ENCODE measurements at places on chromosomes 11 and 22. TPM values are rescaled to one million over a fixed set of nuclear protein-coding genes. Genes with fewer than 3 reads are reported as not detected.

- DNase-seq = no peak
Observed at GRCh38 chr22:41874090-41874489, 40.8 kb downstream of the SHISA8 start.

DNA sequence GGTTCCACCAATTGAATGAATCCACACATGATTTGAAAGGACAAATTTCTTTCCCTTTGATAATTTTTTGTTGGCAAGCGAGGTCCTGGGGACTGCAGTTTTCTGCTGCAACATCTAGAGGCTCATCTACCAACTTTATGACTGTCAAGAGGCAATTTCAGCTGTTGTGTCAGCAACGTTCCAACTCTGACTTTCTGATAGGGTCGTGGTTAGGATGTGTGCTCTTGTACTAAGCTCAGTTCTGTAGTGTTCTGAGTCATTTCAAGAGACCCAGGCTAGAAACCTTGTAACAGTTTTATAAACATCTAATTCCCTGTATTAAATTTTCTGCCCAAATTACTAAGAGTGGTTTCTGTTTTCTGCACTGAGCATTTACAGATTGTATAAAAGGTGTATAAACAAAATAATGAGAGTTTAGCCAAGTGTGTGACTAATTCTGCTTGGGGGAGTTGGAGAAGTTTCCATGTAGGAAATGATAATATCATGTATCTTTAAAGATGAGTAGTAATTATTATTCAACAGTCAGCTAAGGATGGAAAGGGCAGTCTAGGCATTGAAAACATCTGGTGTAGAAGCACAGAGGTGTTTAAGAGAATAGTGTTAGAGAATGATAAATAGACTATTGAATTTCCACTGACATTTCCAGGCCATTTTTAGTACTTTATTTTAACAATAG, 72.2 kb downstream of the RBMXL2 start:
- no peak for DNase-seq

GRCh38 chr22:19878461-19879245, 24.0 kb upstream of the GNB1L start:
- no peak for DNase-seq

DNA sequence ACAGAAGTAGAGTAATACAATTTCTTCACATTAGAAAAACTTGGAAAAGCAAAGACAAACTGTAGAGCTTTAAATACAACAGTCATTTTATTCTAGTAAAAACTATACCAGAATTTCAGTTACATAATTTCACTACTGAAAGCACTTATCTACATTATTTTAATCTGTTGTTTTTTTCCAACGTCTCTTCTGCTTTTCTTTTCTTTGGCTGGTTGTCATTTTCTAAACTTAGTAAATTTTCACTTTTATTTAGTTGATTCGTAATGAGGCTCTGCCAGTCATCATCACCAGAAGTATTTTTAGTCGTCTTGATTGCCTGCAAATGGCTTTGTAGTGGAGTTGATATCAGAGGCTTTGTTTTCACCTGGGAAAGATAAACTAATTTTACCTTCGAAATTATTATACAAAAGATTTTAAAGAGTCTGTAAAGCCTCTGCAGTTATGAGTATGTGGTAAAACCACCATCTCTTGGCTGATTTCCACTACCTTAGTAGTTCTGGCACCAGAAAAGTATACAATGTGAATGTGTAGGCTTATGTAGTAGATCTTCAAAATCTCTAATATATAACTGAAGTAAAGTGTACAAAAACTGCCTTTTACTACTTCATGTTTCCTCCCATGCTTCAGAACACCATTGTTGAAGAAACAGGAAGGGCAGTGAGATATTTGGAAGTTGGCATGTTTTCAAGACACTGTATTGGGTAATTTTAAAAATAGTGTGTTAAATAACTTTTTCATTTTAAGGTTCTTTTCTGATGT, 19.2 kb downstream of the EIF3M start:
- DNase-seq = no peak

DNA sequence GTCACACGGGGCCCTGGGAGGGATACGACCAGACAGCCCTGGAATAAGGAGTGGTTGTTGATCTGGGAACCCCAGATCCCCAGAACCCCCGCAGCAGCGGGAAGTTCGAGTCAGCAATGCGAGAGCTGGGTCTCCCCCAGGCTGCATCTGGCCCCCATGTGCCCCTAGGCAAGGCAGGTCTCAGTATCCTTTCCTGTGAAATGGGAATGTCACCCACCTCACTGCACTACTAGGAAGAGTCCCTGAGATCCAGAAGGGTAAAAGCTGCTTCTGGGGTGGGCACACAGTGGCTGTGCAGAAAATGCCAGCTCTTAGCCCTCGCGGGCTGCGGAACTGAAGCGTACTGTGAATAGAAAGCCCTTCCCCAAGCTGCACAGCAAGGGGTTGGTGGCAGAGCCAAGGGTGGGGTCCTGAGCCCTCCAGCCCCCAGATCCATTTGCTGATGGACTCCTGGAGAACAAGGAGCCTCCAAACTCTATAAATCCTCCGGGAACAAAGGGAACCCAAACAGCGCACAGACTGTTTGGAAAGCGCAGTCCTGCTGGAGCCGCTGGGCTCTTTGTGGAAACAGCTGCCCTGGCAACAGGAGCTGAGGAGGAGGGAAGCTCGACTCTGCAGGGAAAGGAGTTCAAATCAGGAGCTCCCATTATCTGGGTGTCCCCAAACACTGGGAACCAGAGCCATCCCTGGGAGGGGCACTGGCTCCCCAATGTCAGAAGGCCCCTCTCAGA, 68.2 kb upstream of the SHISAL1 start:
- peak; percentile 58 for DNase-seq

DNA sequence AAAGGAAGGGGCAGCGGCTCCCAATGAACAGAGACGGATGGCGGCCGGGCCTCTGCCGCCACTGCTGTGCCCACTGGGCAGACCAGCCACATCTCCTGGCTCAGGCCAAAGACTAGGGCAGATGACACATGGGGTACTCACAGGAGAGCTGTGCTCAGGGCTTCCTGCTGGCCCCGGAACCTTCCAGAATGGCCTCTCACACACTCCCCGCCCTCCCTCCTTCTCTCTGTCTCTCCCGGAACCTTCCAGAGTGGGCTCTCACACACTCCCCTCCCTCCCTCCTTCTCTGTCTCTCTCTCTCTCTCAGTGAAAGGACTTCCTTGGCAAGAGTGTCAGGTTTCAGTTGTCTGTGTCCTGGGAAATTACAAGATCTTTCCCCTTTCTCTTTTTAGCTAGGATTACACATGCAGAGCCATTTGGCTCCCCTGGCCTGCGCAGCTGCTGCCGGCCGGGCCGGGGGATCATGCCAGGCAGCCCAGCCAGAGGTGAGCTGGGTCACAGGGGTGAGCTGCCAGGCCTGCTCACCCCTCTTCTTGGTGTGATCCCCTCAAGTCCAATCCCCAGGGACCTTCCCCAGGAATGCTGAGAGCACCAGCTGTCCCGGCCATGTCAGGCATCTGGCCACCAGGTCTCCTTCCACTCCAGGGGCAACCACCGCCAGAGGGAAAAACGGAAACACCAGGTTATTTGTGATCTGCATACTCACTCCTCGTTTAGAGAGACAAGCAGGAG, 45.3 kb upstream of the ADA2 start:
- DNase-seq = peak; percentile 88

DNA sequence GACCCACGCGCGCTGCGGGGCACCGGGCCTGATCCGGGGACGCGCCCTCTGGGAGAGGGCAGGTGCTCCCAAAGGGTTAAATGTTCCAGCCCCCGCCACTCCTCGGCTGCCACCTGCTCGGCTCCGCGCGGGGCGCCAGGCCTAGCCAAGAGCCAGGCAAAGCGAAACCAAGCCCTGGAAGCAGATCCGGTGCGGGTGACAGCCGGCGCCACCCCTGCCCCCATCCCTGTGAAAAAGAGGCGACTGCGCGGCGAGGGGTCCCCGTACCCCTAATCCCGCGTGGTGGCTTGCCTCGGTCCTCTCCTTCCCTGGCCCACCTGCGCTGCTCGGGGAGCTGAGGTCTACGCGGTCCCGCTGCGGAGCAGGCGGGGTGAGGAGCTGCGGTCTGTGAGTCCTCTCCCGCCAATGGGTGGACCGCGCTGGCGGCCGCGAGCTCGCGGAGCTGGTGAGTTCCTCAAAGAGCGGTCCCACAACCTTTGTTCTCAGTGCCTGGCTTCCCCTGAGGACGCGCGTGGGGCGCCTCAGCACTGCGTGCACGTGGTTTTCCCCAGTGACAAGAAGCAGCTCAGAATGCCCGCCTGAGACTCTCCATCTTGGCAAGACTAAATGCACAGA, at the start of gene ME3:
ME3 (minus strand) TSS at position 610 of the 615 bp plus-strand sequence.
- DNase-seq = peak; percentile 76

GRCh38 chr11:95705485-95706124, 84.0 kb downstream of the FAM76B start:
- peak; percentile 92 for DNase-seq

Gene DTX4
- 51.6 TPM for total RNA-seq

Gene MUC6
- not detected for total RNA-seq

Gene DSCAML1
- 1.5 TPM for total RNA-seq
